ENCODE measurements at places on chromosomes 7 and 10.

GRCh38 chr10:8591640-8592039 lies 537.2 kb downstream of the GATA3 start:
- no peak for DNase-seq

DNA sequence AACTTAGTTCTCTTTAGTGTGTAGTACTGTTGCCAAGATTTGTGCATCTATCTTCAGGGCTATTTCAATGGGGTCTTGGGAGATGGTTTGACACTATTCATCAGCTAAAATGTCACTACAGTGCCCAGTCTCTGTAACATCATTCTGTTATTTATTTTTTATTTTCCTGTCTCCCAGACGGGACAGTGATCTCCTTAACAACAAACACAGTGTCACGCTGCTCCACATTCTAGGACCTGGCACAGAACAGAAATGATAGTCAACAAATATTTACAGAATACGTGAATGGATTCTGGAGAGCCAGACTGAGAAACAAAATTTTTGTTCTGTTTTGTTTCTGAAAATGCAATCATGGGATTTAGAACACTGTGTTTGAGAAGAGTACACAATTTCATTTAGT lies 937.7 kb upstream of the LRRN3 start:
- DNase-seq: no peak

DNA sequence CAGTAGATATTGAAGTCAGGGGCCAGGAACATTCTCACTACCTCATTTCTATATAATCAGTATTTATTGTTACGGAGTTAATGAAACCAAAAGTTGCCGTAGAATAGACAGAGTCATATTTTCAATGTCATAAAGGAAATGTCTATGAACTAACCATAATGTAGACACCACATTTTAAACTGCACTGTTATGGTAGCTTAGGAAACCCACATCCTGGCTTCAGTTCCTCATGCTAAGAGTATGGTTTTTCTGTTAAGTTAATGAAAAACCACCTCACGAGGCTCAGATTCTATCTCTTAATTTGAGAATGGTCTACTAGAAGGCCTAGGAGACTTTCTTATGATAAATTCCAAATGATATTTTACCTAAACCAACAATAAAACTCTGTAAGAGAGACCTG lies 166.5 kb downstream of the TMEM26 start:
- no peak for DNase-seq

DNA sequence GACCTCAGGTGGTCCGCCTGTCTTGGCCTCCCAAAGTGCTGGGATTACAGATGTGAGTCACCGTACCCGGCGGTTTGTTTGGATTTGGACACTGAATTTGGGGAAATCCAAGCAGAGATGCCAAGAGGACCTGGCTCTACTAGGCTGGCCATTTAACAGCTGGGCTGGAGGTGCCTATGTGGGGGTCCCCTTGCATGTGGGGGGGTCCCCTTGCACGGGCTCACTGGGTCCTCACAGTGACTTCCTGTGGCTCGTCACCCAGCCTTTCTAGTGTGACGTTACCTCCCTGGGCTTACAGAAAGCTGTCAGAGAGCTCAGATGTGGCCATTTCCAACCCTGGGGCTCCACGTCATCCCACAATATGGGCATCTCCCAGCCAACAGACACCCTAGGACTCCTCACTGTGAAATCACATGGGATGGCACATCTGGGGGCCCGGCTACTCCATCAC lies 49.3 kb upstream of the GNA12 start:
- DNase-seq: no peak

- no peak for DNase-seq
Measured at GRCh38 chr7:43570688-43571365, 12.1 kb upstream of the STK17A start.

DNA sequence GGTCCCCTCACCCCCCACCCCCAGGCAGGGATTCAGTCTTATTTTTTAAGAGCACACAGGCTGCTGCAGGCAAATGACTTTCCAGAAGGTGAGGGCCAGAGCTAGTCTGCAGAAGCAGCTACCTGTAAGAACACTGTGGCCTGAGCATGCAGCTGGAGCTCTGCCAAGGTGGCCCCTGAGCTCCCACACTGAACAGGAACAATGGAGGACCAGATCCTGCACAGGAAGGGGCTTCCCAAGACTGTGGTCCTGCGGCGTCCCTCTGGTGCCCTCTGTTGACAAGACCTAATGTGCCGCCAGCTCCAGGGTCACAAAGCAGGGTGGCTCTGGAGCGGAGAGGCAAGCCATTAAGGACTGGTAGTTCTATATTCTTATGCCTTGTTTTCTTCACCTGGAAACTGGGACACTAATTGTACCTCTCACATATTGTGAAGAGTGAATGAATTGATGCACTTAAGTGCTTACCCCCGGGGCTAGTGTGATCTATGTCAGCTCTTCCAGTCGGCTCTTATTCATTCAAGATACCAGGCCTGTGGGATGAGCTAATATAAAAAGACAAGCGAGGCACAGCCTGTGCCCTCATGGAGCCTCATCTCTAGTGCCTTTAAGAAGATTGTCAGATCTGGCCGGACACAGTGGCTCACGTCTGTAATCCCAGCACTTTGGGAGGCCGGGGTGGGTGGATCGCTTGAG lies 8.0 kb upstream of the BEND7 start:
- peak; percentile 60 for DNase-seq

DNA sequence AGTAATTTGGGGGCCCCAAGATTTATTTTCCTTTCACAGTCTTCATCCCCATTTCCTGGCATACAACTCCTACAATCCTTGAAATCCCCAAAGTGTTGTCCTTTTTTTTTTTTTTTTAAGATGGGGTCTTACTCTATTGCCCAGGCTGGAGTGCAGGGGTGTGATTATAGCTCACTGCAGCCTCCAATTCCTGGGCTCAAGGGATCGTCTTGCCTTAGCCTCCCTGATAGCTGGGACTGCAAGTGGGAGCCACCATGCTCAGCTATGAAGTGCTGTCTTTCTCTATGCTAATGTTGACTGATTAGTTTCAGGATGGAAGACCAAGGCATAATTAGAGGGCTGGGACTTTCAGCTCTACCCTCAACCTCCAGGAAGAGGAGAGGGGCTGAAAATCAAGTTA lies 41.9 kb upstream of the KAT6B start:
- DNase-seq: no peak

DNA sequence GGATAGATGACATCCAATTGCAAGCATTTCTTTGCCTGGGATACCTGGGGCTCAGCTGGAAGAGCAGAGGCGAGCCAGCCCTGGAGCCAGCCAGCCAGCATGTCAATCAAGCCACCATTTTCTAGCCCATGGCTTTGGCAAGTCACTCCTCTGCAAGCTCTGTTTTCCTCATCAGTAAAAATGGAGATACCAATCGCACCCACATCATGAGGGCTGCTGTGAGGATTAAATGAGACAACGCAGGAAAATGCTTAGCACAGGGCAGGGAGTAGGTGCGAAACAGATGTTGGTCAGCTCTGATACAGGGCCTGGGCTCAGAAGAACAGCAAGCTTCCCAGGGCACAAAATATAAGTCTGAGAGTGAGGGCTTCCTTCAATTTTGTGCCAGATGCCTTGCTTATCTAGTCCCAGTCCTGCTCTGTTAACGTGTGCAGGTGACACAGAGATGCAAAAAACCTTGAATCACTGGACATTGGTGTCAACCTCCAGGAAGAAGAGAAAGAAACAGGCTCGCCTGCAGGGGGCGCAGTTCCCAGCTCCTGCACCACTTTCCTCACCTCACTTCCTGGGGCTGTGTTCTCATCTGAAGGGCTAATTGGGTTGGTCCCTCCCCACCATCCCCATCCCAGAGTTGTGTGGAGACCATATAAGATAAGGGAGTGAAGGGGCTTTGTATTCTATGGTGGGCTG lies 72.8 kb upstream of the CACUL1 start:
- no peak for DNase-seq

GRCh38 chr10:126481181-126481580 lies 92.9 kb upstream of the ADAM12 start:
- DNase-seq: no peak

- DNase-seq: no peak
Measured at GRCh38 chr7:140915935-140916555, 8.7 kb downstream of the BRAF start.

DNA sequence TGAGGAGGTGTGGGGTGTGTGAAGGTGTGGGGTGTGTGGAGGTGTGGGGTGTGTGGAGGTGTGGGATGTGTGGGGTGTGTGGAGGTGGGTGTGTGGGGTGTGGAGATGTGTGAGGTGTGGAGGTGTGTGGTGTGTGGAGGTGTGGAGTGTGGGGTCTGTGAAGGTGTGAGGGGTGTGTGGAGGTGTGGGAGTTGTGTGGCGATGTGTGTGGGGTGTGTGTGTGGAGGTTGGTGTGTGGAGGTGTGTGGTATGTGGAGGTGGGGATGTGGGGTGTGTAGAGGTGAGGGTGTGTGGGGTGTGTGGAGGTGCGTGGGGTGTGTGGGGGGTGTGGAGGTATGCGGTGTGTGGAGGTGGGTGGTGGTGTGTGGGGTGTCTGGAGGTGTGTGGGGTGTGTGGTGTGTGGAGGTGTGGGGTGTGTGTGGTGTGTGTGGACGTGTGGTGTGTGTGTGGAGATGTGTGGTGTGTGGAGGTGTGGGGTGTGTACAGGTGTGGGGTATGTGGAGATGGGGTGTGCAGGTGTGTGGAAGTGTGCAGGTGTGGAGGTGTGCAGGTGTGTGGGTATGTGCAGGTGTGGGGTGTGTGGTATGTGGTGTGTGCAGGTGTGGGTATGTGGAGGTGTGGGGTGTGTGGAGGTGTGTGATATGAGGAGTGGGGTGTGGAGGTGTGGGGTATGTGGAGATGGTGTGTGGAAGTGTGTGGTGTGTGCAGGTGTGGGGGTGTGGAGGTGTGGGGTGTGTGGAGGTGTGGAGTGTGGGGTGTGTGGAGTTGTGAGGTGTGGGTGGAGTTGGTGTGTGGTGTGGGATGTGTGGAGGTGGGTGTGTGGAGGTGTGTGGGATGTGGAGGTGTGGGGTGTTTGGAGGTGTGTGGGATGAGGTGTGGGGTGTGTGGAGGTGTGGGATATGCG lies 34.5 kb downstream of the SPDYE17 start:
- DNase-seq: no peak

DNA sequence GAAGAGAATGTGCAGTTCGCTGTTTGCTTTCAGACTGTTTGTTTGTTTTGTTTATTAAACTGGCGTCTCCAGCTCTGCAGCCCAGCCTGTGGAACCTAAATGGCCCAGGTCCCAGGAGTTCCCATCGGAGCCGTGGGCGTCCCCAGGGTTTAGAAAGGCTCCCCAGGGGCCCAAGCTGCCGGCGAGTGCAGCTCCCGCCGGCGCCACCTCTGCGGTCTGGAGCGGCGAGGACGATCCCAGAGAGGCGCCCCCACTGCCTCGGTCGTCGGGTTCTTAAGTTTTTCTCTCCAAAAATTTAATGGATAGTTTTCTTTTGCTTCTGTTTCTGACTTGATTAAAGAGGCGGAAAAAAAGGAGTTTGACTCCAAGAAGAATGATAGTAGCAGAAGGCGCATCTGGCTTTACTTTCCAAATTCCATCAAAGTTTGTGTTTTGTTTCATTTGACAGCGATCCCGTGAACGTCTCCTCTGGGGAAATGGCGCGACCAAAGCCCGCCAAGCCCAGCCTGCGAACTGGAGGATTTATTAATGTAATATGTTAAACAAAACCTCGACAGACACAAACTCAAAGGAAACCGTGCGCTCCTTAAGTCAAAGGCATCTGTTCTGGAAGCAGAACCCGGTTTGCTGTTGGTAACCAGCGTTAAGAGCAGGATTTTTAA lies 718 bp upstream of the FZD1 start:
- peak; percentile 57 for DNase-seq

DNA sequence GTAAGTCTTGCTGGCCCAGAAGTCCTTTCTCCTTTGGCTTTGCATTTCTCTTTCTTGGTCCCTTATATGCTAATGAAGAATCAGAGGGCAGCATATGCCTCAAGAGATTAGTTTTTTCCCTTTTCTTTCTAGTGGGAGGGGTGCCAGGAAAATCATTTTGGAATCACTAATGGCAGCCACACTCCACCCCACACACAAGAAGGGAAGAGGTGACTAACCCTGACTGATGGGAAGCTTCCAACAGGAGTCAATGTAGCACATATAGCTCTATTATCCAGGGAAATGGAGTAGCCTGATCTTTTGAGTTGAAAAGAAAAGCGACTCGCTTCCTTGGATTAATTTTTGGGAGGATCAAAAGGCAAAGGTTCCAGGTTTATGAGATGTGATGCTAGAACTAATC lies 225.3 kb downstream of the KIF20B start:
- DNase-seq: no peak

DNA sequence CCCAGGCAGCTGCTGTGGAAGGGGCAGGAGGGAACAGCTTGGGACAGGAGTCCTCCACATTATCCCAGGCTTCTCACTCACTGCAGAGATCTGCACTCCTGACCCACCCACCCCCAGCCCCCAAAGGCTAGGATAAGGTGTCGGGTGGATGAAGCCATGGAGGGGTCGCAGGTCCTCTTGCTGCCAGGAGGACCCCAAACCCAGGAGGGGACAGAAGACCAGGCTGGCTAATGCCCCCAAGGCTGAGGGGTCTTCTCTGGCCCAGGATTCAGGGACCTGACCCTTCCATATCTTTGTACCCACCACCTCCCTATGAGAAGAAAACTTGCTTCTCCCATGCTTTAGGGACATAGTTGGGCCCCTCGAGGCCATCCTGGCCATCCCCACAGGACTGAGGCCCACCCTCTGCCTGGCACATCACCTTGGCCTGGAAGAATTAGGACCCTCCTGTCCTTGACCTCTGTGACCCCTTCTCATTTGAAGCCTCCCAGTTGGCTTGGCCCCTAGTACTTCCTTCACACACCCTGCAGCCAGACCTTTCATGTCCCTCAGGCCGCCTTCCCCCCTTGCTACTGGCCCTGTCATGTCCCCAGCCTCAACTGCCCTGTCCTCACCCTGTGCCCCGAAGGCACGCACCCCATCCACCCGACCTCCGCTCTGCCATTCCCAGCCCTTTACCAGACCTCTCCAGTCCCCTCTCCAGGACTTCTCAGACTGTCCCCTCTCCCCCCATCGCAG lies 21.6 kb downstream of the KCNH2 start:
- DNase-seq: no peak

All from ACHN (cell line).